ENCODE measurements at places on chromosomes 6 and 20.

DNA sequence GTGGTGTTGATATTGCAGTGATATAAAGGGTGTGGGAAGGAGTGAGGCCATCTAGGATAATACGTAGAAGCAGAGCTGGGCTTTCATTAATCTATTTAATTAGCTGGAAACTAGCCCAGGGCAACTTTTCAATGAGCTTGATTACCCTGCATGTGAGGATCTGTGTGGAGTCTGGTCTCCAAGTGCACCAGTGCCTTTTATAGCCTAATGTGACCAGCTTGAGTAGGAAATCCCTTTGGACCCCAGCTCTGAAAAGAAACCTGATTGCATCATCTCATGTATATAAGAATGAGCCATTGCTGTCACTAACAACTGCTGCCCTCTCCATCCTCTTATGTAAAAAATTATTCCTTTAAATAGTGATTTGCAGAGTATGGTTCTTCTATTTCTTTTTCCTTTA, 72.6 kb downstream of the CD109 start:
- DNase-seq, result no peak

GRCh38 chr6:42434237-42434636, 17.5 kb downstream of the TRERF1 start:
- DNase-seq, result no peak

DNA sequence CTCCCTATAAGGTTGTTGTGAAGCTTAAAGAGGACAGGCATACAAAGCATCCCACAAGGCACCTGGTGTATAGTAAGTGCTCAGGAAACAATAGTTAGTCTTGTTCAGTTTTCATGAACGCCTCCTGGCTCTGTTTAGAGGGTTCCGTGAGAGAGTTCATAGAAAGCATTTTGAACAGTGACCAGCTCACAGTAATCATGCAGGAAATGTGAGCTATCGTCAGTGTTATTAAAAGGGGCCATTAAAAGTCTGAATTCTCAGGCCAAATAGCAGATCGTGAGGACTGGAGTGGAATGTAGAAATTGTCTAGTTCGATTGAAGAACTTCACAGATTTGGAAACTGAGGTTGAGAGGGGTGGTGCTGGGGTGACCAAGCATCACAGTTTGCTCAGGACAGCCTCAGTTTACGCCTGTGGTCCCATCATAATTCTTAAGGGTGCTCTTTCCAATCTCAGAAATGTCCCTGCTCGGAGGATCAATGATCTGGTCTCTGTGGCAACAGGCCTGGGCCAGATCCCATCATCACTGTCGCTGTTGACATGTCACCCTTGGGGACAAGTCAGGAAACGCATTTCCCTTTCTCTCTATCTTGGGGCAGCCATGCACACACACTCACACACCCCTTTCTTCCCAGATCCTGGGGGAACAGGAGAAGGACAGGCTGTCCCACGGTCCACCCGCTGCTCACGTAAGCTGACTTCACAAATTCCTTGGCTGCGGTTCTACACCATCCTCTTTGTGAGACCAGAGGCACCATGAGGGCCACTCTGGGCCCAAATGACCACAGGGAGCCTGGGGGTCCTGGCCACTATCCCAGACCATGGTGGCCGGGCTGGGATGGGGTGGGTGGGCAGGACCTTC, 7.2 kb downstream of the TGM2 start:
- DNase-seq, result no peak

DNA sequence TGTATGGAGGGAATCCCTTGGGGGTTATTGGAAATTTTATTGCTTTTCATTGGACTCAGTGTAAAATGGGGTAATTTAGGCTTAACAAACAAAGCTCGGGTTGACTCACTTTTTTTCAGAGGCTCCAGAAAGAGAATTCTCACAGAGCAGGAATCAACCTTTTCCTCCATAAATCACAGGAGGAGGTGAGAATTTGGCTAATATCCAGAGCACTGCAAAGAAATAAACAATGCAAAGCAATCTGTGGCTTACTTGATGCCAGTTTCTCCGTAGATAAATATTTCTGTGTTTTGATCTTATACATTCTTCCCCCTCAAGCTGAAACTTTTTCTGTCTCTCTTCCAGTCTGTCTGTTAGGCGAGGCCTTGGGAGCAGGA, 176.6 kb downstream of the TSHZ2 start:
- no peak for DNase-seq
